ENCODE measurements at places on chromosomes 1 and 21.

- no peak for DNase-seq
Observed at GRCh38 chr1:155976062-155976912, 2.1 kb downstream of the ARHGEF2 start.

DNA sequence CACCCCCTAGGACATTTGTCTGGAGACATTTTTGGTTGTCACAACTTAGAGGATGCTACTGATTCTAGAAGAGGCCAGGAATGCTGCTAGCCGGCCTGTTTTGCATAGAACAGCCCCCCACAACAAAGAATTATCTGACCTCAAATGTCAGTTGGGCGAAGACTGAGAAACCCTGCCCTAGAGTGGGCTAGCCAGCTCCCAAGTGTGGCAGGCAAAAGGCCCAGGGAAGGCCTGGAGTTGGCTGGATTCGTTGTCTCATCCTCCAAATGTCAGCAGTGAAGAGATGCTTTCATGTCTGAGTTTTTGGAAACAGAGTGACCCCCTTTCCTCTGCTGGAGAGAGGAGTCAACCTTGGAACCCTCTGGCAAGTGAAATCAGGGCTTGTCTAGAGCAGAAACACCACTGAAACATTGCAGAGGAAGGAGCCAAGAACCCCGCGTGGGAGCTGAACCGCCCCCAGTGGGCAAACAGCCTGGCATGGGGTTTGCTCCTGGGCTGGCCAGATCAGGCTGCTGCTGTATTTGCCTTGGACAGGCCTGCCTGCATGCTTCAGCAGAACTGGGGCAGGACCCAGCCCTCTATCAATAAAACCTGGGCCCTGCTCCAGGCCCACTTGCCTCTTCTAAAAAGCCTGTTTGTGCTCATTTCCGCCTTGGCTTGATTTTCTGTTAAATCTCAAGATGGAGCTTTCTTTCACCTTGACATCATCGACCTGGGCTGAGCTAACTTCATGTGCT is 32.9 kb downstream of the RASSF5 start:
- DNase-seq, result no peak

- DNase-seq, result no peak
Observed at GRCh38 chr1:222079566-222079965, 337.7 kb upstream of the DUSP10 start.

DNA sequence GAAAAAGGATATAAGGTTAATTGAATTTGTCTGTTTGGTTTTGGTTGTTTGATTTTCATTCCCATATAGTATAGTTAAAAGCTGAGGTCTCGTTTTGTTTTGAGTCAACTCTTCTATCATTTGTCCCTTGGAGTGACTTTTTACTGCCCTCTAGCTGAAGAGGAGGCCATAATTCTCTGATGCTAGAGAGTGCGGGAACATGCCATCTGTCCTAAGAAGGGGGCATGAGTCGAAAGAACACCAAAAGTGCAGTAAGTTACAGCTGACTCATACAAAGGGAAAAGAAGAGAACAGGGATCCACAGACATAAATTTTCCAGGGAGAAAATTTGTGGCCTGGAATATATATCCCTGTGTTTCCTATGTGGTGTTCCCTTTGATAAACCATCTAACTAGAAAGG is 4.1 kb downstream of the KRTAP21-3 start:
- DNase-seq, result no peak

DNA sequence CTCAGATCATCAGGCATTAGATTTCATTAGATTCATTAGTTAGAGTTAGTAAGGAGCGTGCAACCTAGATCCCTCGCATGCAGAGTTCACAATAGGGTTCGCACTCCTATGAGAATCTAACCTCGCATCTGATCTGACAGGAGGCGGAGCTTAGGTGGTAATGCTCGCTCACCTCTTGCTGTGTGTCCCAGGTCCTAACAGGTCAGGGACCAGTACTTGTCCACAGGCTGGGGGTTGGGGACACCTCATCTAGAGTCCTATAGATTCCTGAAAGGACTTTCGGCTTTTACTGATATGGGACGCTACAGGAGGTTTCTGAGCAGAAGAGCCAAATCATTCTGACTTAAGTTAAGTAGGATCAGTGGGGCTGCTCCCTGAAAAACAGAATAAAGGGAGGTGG is 91.4 kb downstream of the AKT3 start:
- no peak for DNase-seq

GRCh38 chr1:98991127-98992012 is 13.3 kb downstream of the PLPPR5 start:
- DNase-seq, result no peak

GRCh38 chr1:22676916-22677583 is 24.0 kb downstream of the C1QB start:
- DNase-seq, result no peak

GRCh38 chr1:47871799-47872353 is 125.3 kb downstream of the TRABD2B start:
- no peak for DNase-seq

- no peak for DNase-seq
Observed at GRCh38 chr1:156726549-156727226, 1.6 kb upstream of the METTL25B start.

GRCh38 chr1:210565306-210565705 is 236.6 kb downstream of the HHAT start:
- DNase-seq, result no peak

GRCh38 chr1:44422161-44422560 is 17.1 kb downstream of the RNF220 start:
- no peak for DNase-seq

- no peak for DNase-seq
Observed at GRCh38 chr1:9811239-9811966, 12.4 kb downstream of the CLSTN1 start.

- no peak for DNase-seq
Observed at GRCh38 chr1:234397732-234398131, 24.5 kb downstream of the COA6 start.

DNA sequence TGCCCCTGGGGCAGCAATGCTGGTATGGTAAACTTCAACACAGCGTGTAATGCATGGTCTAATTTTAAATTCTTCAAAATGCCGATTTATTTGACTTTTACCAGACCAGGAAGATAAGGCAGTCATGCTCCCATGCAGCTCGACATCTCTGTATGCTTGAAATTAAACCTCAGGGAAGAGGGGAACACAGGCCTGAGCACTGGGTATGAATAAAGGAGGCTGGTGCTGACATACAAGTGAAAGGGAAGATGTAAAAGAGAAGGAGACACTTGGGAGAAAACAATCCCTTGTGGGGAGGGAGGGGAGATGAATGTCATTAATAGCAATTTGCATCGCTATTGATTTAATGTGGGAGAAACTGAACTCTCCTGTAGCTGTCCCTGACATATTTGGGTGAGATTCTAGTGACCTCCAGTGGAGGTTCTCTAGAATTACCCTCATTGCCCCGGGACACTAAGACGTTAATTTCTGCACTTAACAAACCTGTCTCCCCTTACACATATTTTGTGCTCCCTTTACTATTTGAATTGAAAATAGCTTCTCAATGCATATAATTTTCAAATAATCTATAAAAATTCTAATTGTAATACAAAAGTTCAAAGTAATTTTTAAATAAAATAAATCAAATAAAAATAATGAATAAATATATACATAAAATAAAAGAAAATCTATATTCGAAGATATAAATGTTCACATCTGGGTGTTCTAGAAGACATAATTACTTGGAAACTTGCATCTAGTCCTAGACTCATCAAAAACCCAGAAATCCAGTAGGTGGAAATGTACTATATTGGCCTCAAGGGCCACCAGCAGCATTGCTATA is 283.1 kb downstream of the LMX1A start:
- DNase-seq, result peak; percentile 58

DNA sequence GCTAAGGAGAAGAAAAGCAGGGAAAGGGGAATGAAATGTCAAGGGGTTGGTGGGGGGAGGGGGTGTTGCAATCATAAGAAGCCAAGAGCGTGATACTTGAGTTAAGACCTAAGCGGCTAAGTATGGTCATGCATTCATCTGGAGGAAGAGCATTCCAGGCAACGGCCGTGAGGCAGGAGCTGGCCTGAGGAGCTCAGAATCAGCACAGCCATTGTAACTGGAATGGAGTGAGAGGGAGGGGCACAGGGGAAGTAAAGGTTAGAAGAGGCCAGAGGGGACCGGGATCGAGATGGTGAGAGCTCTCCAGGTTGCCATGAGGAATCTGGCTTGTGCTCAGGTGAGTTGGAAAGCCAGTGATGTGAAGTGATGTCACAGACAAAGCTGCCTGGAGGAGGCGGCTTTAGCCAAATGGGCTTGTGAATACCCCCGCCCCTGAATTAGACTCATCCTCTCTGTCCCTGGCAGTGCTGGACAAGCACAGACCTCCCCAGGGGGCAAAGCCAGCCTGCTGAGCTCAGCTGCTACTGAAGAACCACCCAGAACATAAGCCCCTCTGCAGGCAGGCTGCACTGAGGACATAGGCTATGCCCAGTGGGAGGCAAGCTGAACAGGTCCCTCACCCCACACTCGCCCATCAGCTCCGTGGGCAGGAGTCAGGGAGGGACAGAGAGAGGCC is 61.1 kb upstream of the LAPTM5 start:
- DNase-seq, result no peak

GRCh38 chr1:29984166-29984861 is 739.1 kb downstream of the MATN1 start:
- DNase-seq, result no peak

- DNase-seq, result peak; percentile 77
Observed at GRCh38 chr1:178031856-178032320, 62.0 kb upstream of the RASAL2 start.

DNA sequence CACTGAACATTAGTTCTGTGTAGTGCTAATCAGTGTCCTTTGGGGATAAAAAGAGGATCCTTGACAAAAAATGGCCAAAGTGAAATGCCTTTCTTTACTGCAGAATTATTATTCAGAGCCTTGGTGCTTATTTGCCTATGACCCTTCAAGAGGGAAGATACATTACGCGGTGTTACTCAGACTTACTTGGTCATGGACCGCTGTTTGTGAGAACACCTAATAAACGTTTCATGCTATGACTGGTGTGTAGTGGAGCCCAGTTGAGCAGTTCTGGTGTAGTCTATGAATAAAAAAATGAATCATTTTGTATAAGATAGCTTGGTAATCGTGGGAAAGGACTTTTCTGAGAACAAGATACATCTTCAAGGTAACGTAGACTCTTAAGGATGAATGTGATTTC is 8.3 kb downstream of the NFYC start:
- DNase-seq, result no peak

DNA sequence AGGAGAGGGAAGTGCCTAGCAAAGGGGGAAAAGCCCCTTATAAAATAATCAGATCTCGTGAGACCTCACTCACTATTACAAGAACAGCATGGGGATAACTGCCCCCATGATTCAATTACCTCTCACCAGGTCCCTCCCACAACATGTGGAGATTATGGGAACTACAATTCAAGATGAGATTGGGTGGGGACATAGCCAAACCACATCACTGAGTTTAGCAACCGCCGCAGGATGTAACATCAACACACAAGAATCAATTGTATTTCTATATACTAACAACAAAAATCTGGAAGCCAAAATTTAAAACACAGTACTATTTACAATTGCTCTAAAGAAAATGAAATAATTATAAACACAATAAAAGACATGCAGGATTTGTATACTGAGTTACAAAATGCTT is 21.9 kb downstream of the DIRAS3 start:
- DNase-seq, result no peak

GRCh38 chr1:207822124-207822601 is 70.3 kb downstream of the CD46 start:
- no peak for DNase-seq

- DNase-seq, result no peak
Observed at GRCh38 chr1:38071312-38072256, 25.0 kb upstream of the POU3F1 start.

GRCh38 chr1:224274970-224275626 is 54.9 kb downstream of the NVL start:
- no peak for DNase-seq

DNA sequence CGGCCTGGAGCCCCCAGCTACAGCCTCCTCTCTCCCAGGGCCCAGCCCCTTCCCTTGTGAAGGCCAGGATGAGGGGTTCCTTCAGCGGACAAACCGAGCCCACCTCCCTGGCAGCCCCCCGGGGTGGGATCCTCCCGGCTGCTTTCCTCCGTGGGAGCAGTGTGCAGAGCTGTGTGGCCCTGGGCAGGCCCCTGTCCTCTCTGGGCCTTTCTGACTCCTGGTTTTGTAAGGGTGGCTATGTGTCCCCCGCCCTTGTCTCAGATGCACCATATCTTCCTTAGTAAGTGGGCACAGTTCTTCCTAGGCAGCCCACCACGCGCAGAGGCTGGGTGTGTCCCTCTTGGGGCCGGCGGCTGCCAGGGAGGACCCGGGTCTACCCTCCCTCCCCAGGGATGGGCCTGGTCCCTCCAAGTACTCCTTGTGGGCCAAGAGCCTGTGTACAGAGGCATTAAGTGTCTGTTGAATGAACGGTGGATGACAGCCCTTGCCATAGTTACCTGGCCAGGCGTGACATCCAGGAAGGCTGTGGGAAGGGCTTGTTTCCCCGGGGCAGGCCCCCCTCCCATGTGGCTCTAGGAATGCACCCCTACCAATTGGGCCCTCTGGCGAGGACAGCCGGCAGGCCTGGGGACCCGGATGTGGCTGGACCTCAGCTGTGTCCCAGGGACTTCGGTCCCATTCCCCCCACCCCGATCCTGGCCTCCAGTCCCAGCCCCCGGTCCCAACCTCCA is 3.8 kb downstream of the SMIM1 start:
- DNase-seq, result no peak

DNA sequence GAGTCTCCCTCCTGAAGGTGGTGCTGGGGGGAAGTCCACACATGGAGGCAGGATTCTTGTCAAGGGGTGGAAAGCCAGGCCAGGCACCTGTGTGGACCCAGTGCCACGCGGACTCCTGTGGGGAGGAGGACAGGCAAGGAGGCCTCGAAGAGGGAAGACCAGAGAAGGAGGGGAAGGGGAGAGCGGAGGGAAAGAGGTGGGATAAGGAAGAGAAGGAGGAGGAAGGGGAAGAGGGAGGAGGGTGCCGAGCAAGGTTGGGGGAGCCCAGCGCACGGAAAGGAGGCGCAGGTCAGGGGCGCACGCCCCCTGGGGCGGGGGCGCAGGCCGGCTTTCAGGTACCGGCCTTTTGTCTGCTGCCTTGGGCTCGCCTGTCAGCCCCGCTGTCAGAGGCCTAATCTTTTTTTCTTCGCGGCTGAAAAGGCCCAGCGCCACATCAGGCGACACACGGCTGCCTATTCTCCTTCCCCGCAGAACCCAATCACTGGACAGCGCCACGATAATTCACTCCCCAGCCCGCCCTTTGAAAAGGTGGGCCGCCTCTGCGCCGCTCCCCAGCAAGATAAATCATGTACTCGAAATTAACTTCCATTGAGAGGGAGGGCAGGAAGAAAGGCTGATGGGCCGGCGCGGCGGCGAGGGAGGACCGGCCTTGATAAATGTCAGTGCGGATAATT is 42.5 kb downstream of the PRDM16 start:
- peak; percentile 74 for DNase-seq

DNA sequence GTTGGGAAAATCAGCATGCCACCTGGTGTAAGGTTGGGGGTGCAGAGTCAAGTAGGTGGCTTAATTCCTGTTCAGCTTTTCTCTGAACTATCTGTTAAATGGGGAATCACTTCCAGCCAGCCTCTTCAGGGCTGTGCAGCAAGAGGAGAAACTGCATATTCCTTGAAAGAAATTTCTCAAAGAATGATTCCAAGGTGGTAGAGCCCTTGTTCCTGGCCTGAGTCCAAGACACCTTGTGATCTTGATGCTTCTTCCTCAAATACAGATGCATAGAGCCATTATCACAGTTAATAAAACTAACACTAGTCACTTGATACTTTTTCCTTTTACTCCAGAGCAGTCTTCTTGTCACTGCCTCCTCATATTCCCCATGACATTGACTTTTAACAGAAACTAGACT is 5.2 kb downstream of the TXLNA start:
- DNase-seq, result no peak

GRCh38 chr1:222994511-222995235 is 148.4 kb downstream of the TLR5 start:
- DNase-seq, result no peak
